ENCODE measurements at places on chromosomes 7 and 10.

- no peak for DNase-seq
Measured at GRCh38 chr7:156475666-156476065, 164.9 kb upstream of the RNF32 start.

DNA sequence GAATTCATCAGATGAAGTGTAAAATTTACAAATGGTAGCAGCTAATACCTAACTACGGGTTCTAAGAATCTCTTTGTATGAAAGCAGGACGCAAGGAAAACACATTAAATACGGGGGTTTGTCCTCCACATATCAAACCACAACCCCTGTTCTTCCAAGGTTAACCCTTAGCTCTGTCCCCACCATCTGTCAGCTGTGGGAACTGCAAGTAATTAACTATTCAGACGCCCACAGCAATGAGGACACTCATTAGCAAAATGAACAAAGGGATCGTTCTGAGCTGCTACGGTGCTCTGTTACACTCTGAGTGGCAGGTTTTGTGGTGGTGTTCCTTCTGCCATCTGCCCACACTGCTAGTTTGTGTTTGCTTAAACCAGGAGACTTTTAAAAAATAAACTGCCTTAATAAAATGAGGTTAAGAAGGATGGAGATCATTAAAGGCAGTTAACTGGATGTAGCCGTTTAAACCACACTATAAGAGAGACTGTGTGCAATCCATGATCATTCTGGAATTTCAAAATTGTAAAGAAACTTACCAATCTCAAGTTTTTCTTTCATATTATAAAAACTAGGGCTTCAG lies 51.4 kb downstream of the C10orf67 start:
- no peak for DNase-seq

DNA sequence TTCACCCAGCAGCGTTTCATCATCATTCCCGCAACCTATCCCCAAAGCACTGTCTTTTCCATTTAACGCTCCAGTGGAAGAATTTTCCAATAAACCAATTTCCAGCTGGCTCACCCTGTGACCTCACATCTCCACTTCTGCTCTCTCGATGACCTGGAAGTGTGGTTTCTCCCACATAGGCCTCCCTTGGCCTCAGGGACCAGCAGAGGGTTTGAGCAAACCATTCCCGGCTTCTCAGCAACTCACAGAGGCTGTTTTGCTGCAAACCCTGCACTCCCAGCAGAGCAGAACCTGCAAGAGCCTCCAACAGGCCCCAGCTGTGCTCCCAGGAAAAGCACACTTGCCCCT lies 523.0 kb upstream of the FOXK1 start:
- no peak for DNase-seq

- DNase-seq, result no peak
Measured at GRCh38 chr7:51114501-51114900, 202.1 kb downstream of the COBL start.

GRCh38 chr7:107138696-107139420 lies 29.9 kb upstream of the HBP1 start:
- peak; percentile 31 for DNase-seq

DNA sequence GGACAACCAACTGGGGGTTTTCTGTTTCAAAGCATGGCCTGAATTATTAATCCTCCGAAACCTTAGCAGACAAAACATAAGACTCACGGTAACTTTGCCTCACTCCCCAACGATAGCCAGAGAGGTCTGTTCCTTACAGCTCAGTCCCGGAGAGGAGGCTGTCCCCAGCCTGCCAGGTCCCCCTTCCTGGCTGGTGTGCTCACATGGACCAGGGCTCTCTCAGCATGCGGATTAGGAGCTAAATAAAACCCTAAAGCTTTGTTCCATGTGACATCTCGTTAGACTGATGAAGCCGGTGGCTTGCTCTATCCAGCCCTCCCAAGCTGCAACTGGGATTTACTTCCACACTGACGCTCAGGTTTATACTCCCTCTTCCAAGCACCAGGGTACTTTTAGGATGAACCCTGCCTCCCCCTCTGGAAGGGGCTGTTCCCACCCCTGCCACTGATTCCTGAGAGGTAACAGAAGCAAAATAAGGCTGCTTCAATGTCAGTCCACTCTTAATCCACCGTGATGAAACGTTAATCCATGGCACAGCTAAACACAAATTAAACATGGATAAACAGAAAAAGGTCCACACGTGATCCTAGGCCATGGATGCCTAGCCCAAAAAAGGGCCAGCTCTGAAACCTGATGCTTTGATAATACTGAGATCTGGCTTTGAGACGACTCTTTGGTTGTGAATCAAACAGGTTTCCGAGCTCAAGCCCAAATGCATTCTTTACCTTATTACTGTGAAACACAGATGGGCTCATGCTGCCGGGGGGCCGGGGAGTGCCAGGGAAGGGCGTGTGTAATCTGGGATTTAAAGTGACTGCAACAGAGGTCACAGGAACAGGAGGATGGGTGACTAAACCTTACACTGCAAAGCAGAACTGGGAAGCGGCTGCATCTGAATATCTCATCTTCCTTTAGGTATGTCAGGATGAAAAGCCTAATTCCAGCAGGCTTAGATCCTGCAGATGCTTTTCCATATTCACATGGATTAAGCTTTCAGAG lies 86.2 kb downstream of the ZRANB1 start:
- DNase-seq, result peak; percentile 26

- no peak for DNase-seq
Measured at GRCh38 chr7:80609751-80610150, 28.7 kb upstream of the CD36 start.

DNA sequence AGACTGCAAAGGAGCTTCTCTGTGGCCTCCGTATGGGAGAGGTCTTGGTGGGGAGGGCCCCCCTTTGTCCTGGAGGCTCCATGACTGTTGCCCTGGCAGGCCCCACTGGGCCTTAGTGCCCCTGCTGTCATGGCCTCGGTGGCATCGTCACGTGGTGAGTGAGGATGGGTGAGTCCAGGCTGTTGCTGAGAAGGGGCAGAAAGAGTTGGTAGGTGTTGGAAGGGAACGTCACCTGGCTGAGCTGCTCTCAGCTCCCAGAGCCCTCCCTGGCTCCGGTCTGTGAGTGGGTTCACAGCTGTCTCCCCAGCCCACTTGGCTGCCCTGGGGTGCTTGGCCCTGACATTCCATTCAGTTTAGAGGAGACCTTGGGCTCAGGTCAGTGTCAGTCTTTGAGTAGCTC lies 16.1 kb downstream of the SFRP5 start:
- DNase-seq, result no peak

- no peak for DNase-seq
Measured at GRCh38 chr7:54955696-54956420, 63.0 kb upstream of the EGFR start.

GRCh38 chr7:114874170-114874569 lies 47.7 kb upstream of the MDFIC start:
- no peak for DNase-seq

GRCh38 chr10:88851706-88852105 lies at the start of gene ANKRD22:
Gene ANKRD22, minus strand, starts transcription at chr10:88851844. Its CDS starts 237 bp downstream, at chr10:88851607.
- peak; percentile 9 for DNase-seq

DNA sequence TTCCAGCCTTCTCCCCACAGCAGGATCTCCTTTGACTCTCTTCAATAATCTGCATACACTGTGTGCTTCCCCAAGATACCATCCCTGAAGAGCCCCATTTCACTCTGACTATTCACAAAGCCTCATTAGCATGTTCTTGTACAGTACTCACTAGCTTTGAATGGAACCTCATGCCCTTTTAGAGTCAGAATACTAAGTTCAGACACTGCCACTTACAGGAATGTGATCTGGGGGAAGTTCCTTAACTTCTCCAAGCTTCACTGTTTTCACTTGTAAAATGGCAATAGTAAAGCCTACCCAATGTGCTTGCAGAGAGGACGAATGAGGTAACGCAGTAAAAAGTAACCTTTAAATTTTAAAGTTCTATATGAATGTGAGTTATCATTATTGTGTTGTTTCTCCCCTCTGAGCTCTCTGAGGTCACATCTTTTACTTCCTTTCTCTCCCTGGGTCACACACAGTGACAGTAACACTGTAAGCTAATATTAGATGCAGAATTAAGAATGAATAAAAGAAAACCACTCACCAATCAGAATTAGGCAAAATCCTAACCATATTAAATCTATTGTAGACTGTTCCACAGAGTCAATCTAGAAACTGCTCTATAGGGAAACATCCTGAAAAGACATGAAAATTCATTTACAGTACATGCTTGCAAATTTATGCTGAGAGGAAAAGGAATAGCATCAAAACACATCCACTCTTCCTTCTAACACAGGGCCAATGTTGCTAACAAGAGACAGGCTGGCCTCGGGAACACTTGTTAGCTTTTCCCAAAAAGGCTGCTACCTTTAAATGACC lies 64.2 kb upstream of the IL6 start:
- no peak for DNase-seq

GRCh38 chr7:75984130-75985008 lies 10.0 kb downstream of the TMEM120A start:
- DNase-seq, result no peak

- DNase-seq, result no peak
Measured at GRCh38 chr10:20202337-20202736, 386.1 kb downstream of the PLXDC2 start.

GRCh38 chr10:14995964-14996565 lies 36.9 kb downstream of the MEIG1 start:
- no peak for DNase-seq

- no peak for DNase-seq
Measured at GRCh38 chr10:112369495-112370423, 4.2 kb upstream of the ACSL5 start.

DNA sequence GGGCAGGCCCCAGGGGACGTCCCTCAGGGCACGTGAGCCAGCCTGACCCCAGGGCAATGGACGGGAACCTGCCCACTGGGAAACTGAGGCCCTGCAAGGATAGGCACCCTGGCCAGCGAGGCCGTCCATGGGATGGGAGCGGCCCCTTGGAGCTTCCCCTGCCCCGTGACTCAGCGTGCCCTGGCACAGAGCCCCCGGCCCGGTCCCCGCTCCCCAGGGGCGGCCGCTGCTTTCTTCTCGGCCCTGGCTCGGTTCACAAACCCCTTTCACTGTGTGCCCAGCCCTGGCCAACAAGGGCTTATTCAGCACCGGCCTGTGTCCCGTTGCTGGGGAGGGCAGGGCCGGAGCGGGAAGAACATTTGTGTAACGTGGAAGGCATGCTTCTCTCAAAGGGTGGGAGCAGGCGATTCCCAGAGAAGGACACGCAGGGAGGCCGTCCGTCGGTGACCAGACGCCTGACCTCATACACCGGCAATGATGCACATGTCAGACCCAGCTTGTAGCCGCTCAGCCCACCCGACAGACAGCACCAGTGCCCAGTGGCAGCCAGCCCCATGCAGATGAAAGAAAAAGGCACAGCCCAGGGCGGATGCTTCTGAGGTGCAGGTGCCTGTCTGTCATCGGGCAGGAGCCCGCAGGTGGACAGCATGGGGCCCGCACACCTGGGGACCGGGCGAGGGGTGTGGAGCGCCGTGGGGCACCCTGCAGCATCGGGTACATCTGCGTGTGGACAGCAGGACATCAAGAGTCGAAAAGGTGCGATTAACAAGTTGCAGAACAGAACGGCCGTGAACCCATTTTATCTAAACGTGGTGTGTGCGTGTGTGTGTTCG lies 94.5 kb downstream of the PDGFA start:
- no peak for DNase-seq

DNA sequence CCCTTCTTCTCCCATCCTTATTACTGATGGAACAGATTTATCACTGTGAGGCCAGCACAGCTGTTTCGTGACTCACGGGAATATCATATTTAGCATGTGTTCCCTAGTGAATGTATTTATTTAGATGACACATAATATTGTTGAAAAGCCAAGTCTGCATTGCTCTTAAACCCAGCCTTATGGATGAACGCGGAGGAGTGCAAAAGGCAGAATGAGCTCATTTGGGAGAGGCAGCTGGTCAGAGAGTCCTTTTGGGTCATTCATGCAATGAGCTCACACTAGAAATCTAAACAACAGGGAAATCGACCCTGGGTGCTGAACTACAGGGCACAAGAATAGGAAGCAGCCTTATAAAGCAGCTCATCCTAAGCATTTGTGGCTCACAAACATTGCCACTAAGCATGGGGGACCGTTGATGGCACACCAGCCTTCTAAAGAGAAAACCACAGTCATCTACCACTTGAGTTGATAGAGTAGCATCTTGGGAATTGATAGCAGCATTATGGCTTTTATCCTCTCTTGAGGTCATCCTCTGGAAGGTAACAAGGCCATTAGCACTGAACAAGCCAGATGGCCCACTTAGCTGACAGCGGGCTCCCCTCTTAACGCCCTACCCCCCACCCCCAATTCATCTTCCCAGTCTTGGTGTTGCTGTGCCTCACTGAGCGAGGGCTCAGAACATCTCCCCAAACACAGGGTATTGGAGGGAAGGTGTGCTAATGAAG lies 32.9 kb upstream of the SDK1 start:
- DNase-seq, result peak; percentile 9

- no peak for DNase-seq
Measured at GRCh38 chr10:62916141-62916603, 100.0 kb upstream of the EGR2 start.

GRCh38 chr10:90817128-90817889 lies 40.5 kb downstream of the HTR7 start:
- no peak for DNase-seq

DNA sequence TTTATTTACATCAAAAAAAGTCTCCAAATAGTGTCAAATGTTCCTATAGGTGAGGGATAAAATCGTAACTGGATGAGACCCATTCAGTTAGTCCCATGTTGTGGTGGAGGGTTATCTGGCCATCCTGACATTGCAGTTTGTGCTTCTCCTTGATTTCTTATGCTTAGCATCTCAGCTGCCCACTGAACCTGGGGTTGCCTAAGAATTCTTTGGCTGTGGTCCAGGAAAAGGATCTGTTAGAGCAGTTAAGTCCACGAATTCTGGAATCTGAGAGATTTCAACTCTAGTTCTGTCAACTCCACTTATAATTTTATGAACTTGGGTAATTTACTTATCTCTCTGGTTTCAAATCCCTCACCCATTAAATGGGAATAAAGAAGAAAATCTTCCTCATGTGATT lies 1673.4 kb downstream of the REEP3 start:
- no peak for DNase-seq

GRCh38 chr7:41709621-41710020 lies 6.7 kb upstream of the INHBA start:
- DNase-seq, result peak; percentile 71

GRCh38 chr10:60883187-60883586 lies 60.8 kb downstream of the RHOBTB1 start:
- no peak for DNase-seq

GRCh38 chr10:99435986-99436638 lies 5.7 kb upstream of the GOT1 start:
- no peak for DNase-seq

DNA sequence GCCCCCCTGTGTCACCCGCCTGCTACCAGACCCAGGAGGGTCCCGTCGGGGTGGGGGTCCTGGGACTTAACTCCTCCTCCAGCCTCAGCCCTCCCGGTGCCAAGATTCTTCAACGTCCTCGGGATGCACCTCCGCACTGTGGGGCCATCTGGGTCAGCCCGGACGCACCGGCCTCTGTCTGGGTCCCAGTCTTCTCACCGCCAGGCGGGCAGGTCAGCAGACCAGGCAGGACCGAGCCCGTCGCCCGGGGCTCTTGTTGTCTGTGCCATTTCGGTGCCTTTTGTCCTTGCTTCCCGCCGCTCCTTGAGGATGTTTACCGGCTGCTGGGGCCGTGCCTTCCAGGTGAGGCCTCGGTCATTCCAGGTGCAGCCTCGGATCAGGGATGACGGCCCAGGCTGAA lies 32.1 kb upstream of the PSMG3 start:
- no peak for DNase-seq
